ENCODE measurements at places on chromosomes 1 and 21. TPM values are rescaled to one million over a fixed set of nuclear protein-coding genes. Genes with fewer than 3 reads are reported as not detected.

DNA sequence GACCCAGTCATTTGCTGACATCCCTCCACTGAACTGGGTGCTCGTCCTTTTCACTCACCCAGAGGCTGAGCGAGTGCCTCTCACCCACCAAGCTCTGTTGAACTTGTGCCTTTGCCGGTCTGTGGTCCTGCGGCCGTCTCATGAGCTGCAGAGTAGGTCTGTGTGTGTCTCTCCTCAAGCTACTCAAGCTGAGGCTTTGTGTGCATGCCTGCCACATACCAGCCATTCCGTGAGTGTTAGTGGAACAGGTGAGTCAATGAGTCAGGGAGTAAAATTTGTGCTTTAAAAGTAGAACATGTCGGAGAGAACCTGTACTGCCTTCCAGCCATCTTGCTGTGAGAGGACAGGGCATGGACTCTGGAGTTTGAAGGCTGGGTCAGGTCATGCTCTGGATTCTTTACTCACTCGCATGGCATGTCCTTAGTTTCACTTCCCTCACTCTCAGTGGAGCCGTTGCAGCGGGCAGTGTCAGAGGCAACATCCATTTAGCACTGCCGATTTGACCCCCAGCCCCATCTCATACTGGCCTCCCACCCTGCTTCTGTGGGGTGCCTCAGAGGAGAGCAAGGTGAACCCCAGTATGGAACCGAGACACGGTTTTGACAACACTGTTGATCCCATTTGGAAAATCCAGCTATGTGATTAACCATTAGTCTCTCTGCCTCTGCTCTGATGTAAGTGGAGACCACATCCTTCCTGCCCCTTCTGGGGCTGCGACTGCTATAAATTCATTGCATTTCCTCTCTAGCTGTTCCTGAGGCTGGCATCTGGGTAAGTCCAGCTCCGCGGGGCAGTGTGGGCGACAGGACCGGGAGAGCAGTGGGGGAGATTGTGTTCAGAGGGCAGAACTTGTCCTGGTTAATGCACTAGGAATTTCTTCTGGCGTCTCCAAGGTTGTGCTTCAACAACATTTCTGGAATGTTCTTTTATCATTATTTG is at the start of gene NLRP3:
Gene NLRP3, plus strand, starts transcription at position 751 of the 939 bp plus-strand sequence. CDS start 2,628 bp downstream, outside the sequence.
- peak; percentile 55 for DNase-seq

DNA sequence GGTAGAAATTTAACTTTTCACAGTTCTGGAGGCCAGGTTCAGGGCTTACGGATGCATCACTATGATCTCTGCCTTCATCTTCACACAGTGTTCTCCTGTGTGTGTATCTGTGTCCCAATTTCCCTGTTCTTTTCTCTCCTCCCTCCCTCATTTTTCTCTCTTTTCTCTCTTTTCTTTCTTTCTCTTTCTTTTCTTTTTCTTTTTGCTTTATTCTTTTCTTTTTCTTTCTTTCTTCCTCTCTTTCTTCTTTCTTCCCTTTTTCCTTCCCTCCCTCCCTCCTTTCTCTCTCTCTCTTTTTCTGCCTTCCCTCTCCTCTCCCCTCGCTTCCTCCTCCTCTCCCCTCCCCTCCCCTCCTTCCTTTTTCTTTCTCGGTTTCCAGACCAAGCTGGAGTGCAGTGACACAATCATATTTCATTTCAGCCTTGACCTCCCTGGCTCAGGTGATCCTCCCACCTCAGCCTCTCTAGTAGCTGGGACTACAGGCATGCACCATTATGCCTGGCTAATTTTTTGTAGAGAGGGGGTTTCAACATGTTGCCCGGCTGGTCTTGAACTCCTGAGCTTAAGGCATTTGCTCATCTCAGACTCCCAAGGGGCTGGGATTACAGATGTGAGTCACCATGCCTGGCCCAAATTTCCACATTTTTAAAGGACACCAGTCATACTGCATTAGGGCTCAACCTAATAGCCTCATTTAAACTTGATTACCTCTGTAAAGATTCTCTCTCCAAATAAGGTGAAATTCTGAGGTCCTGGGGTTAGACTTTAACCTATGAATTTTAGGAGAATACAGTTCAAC is 115.9 kb downstream of the HUNK start:
- no peak for DNase-seq

- no peak for DNase-seq
Measured at GRCh38 chr1:201422436-201423030, 1.0 kb upstream of the TNNI1 start.

DNA sequence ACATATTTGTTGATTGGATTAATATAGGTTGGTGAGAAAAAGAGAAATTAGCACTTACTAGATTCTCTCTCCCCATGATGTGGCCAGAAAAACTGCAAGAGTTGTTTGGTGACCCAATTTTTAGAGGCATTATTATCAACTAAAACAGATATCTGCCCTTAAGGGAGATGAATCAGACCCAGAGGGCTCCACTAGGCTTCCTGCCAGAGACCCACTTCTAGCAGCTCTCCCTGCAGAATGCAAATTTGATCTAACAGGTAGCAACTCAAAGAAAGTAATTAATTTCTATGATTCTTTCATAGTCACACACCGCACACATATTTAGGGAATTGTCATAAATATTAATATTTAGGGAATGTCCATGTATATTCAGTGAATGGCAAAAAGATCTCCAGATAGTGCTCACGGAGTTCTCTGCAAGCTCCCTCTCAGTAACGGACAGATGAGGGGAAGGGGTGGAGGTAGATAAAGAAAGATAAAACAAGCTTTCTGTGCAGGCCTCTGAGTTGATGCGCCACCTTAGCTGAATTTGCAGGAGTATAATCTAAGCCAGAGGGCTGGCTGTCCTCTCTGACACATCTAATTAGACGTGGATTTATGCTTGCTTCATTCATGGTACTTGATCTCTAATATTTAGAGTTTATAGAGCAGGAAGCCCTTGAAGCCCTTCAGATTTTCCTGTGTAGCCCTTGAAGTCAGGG is 84.1 kb upstream of the CCDC190 start:
- no peak for DNase-seq

GRCh38 chr1:67676946-67677345 is 8.1 kb upstream of the GADD45A start:
- no peak for DNase-seq

- no peak for DNase-seq
Measured at GRCh38 chr21:25396135-25396711, 211.1 kb downstream of the MRPL39 start.

- no peak for DNase-seq
Measured at GRCh38 chr21:15793550-15794235, 63.9 kb downstream of the USP25 start.

DNA sequence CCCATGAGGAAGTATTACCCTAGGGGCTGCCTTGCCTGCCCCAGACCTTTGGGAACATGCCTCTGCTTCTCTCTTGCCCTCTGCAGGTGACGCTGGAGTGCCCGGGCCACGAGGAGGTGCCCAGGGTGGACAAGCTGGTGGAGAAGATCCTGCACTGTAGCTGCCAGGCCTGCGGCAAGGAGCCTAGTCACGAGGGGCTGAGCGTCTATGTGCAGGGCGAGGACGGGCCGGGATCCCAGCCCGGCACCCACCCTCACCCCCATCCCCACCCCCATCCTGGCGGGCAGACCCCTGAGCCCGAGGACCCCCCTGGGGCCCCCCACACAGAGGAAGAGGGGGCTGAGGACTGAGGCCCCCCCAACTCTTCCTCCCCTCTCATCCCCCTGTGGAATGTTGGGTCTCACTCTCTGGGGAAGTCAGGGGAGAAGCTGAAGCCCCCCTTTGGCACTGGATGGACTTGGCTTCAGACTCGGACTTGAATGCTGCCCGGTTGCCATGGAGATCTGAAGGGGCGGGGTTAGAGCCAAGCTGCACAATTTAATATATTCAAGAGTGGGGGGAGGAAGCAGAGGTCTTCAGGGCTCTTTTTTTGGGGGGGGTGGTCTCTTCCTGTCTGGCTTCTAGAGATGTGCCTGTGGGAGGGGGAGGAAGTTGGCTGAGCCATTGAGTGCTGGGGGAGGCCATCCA is 7.8 kb upstream of the HTR6 start:
- no peak for DNase-seq

DNA sequence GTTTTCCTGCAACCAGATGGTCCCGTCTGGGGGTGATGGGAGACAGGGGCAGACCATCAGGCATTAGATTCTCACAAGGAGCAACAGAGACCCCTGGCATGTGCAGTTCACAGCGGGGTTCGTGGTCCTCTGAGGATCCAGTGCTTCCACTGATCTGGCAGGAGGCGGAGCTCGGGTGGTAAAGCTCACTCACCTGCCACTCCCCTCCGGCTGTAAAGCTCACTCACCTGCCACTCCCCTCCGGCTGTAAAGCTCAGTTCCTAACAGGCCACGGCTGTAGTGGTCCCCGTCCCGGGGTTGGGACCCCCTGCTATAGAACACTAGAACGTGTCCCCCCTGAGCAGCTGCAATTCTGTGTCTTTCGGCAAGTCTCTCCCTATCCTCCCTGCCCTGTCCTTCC is 4.6 kb downstream of the KRTAP10-12 start:
- no peak for DNase-seq

- no peak for DNase-seq
Measured at GRCh38 chr1:203546274-203546673, 52.3 kb downstream of the OPTC start.

GRCh38 chr1:37602750-37603694 is 7.3 kb upstream of the GNL2 start:
- DNase-seq, result peak; percentile 28

- no peak for DNase-seq
Measured at GRCh38 chr1:228867951-228868730, 132.9 kb downstream of the RHOU start.

DNA sequence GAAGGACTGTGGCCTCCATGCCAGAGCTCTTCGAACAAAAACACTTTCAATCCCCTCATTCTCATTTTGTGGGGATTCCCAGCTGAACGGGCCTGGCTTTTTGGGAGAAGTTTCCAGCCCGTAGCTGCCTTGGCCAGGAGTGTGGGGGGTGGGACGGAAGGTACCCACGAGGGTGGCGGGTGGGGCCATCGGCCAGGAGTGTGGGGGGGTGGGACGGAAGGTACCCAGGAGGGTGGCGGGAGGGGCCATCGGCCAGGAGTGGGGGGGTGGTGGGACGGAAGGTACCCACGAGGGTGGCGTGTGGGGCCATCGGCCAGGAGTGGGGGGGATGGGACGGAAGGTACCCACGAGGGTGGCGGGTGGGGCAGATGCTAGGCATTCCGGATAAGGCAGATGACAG is 71.7 kb upstream of the ZBTB18 start:
- no peak for DNase-seq

- DNase-seq, result no peak
Measured at GRCh38 chr1:98910827-98911226, 93.8 kb downstream of the PLPPR5 start.

DNA sequence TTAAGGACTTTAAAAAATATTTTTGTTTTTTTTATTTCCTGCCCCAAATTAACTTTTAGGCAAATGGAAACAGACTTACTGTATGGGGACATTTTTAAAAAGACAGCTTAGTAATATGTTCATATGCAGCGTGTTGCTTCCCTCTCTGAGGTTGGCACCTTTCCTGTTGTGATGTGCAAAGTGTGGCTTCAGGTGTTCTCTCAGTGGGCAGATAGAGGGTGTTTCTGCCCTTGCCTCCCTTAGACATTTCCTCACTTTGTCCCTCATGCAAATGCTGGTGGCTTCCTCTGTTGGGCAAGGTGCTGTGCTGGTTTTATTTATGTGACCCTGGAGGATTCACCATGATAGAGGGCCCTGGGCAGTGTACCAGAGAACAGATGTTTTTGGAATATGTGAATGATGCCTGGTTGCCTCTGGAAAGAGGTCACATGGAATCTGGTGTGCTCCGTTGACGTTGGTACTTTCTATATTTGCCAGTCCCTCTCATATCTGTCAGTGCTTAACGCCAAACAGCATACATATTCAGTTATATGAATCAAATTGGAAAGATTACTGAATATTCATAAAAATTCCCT is 123.5 kb downstream of the PATJ start:
- DNase-seq, result no peak

GRCh38 chr1:7584157-7584556 is 186.9 kb upstream of the VAMP3 start:
- DNase-seq, result no peak

- peak; percentile 88 for DNase-seq
Measured at GRCh38 chr1:152458384-152459185, 44.5 kb upstream of the CRNN start.

DNA sequence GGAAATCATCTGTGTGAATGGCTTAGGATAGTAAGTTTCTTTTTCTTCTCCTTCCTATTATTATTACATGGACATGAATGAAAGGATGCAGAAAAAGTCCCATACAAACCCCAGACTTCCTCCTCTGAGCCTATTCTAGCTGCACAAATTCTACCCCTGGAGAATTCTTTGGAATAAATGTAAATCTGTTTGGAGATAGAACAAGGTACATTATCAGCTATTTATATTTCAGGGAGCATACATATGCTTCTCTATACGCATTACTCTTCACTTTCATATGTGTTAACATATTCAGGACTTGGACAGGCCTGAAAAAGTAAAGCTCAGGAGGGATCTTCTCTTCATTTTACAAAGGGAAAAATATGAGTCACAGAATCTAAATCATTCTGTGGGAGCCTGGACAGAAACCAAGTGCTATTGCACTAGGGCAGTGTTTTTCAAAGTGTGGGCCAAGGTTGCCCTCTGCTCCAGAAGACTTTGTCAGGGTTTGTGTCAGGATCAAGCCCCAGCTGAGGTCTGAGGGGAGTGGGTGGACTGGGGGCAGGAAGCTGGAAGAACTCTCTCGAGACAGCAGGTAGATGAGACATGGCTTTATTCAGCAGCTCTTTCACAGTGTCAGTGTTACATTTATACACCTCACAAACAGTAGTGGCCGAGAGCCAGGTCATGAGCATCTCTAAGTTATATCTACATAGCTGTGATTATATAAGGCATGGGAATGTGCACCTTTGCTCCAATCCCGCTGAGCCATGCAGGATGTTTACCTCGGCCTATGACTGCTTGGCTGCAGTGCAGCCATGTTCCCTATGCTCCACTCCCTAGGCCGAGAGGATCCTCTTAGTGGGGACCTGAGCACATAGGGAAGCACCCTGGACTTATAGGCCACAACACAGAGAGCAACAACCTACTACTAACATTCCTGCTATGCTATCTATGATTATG is 114.3 kb downstream of the GDAP2 start:
- no peak for DNase-seq

- no peak for DNase-seq
Measured at GRCh38 chr1:5683446-5683845, 308.8 kb downstream of the NPHP4 start.

GRCh38 chr1:40049725-40050124 is 9.2 kb downstream of the CAP1 start:
- no peak for DNase-seq

The NTRK1 gene
- total RNA-seq, result 0.99 TPM

The C1orf94 gene
- total RNA-seq, result not detected

The LCE1F gene
- not detected for total RNA-seq

The SPATA17 gene
- 2.6 TPM for total RNA-seq

The PLA2G2A gene
- 57.7 TPM for total RNA-seq

The KLHDC9 gene
- total RNA-seq, result 22.7 TPM

The ANKRD34A gene
- total RNA-seq, result not detected

The IGFN1 gene
- 23.1 TPM for total RNA-seq

The CR1L gene
- not detected for total RNA-seq

The TLCD4 gene
- 15.6 TPM for total RNA-seq

The CRB1 gene
- total RNA-seq, result 10.2 TPM

The BMP8B gene
- total RNA-seq, result 2.3 TPM

The HSPB7 gene
- total RNA-seq, result 39.9 TPM

The FMN2 gene
- total RNA-seq, result 0.26 TPM

The NHLH1 gene
- total RNA-seq, result not detected

All from body of pancreas (tissue), 4 donors.